AG09319 (cell line): ENCODE measurements at places on chromosomes 4 and X.
A peak's percentile ranks its signal among the peaks of the same experiment; 100 is the strongest.

GRCh38 chr4:7593646-7594412, 159.1 kb upstream of the PSAPL1 start:
- no peak for DNase-seq

GRCh38 chr4:28009541-28009940, 1148.9 kb downstream of the STIM2 start:
- DNase-seq: no peak

DNA sequence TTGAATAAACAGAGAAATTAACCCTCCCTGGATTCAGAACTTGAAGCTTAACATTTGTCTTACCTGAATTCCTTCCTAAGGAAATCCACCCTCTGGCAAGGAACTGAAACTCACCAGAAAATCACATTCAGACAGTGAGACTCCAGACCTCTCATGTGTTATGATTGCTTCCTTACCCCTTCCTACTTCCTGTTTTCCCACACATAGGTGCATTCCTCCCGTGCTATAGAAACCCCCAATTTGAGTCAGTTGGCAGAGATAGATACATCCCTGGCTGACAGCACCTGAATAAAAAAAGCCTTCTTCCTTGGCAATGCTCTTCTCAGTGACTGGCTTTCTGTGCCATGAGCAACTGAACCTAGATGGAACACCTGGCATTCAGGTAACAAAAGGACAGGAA, 157.0 kb upstream of the SMIM31 start:
- DNase-seq: no peak

- peak; percentile 66 for DNase-seq
Measured at GRCh38 chr4:26583865-26584652, at the start of gene TBC1D19. TBC1D19 (plus strand) TSS chr4:26584084; CDS start chr4:26584194, 110 bp downstream.

DNA sequence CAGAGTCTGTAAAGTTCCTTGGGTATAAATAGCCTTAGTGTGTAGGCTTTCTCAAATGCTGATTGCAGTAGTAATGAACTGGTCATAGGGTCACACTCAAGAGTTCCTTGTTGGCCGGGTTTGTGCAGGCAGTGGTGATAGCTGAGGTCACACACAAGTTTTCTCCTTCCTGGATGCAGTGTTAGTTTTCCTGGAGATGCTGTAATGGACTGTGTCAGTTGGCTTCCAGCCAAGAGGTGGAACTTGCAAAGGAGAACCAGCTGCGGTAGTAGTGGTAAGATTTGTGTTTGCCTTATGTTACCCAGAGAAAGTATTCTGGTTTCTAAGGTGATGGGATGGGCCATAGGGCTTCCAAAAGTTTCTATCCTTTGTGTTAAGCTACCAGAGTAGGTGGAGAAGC, 409.8 kb upstream of the FRG1 start:
- DNase-seq: no peak

DNA sequence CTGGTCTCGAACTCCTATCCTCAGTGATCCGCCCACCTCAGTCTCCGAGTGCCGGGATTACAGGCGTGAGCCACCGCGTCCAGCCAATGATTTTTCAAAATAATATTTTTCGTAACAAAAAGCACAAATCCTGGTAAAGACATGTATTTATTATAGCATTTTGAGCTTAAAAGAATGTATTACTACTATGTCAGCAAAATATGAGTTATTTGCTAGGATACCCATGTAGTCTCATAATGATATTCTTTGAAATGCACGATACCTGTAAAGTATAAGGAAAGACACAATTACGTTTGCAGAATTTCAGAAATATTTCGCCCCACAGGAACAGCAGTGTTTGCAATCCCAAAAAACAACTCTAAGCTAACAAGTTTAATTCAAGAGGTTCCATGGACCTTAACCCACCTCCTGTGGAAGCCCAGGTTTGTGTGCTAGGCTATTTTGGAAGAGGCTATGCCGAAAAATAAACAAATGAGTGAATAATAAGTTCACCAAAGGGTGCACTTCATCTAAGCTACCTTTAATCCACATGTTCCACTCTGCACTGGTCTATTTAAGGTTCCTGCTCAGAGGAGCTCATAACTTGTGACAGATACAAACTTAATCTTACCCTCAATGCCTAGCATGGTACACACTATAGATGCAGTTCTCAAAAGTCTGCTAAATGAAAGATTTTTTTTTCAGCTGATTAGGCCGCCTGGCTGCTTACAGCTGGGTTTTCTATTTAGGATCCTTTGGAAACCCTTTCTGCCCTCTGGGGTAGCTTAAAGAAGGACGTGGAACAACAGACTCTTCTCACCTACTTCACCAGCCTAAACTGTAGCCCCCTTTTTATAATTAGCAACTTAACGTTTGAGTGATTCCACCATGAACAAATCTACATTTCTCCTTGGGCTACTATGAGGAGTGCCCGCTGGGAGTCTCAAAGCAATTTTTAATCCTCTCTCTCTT, 5.0 kb downstream of the FRYL start:
- DNase-seq: no peak

DNA sequence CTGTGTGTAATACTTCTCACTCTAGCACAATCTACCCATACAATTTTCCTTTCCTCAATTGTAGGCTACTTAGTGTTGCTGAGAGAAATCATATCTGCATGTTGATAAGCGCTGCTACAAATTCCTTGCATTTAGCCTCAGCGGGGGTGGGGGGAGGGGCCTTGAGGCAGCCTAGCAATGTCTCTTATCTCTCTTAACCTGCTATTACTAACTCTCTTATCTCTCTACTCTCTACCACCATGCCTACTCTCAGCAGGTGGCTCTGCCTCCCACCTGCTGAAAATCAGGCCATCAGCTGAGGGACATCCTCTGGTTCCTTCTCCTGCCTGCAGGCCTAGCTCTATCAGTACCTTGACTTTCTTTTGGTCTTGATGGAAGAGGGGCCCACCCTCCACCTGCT, 98.9 kb downstream of the GPR82 start:
- DNase-seq: no peak

GRCh38 chrX:70030301-70030767, 19.4 kb downstream of the AWAT2 start:
- peak; percentile 7 for DNase-seq
